ENCODE measurements at places on chromosomes 2 and 18.

DNA sequence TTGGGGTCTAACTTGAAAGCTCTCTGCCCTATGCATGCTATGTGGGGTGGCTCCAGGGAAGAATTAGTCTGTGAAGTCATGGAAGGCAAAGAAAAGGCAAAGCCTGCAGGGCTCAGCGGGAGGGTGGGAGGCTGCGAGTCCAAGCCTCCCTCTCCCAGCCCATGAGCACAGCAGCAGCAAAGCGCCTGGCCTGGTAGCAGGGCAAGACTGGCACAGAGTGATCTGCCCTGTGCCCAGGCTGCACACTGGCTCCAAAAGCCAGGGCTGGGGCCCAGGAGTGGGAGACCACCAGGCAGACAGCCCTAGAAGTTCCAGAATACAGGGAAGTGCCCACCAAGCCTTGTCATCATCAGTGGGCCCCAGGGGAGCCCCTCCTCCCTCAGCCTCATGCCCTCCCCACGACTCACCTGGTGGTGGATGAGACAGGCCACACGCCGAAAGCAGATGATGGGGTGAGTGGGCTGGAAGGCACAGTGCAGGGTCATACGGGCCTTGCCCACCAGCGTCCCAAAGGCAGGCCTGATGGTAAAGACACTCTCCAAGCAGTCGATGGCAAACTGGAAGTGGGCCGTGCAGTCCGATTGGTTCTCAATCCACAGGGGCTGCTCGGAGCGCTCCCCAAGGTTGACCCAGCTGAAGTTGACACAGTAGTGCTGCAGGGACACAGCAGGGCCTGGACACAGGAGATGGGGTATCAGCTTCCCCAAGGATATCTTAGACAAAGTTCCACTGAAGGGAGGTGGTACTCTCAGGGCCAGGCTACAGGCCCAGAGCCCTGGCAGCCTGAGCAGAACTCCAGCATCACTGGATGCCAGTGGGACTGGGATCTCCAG lies 12.1 kb downstream of the CFAP65 start:
- no peak for DNase-seq

- no peak for DNase-seq
Measured at GRCh38 chr2:136122661-136123060, 4.7 kb upstream of the CXCR4 start.

- no peak for DNase-seq
Measured at GRCh38 chr18:614193-614592, 17.4 kb downstream of the CLUL1 start.

GRCh38 chr2:70978341-70979179 lies at the start of gene ANKRD53:
Gene ANKRD53, plus strand, starts transcription at chr2:70978630. Its CDS starts 16 bp downstream, at chr2:70978646.
- no peak for DNase-seq

GRCh38 chr2:217256251-217256650 lies 396.4 kb upstream of the TNP1 start:
- DNase-seq: no peak

DNA sequence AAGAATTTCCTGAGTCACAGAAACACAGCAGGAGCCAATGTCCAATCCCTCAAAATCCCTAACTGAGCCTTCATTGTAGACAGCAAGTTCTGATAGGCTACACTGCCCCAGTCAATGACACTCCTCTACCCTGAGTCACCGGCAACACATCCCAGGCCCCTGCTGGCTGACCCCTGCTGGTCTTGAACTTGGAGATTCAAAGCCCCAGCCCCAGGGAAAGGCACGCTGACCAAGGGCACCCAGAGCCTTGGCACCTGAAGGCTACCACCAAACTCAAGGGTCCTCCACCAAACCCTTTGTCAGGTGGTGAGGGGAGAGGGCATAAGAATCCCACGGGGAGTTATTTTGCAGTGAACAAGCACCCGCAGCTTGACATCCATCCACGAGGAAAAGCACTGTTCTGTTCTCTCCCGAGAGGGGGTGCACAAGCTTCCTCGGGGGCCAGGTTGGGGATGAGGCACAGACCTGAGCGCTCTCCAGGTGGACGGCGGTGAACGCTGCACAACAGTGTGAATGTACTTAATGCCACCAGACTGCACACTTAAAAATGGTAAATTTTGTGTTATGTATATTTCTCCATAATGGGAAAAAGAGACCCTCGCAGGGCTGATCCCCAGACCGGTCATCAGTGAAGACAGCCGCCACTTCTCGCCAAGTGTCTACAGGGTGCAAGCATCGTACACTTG lies 46.9 kb downstream of the TFCP2L1 start:
- no peak for DNase-seq

DNA sequence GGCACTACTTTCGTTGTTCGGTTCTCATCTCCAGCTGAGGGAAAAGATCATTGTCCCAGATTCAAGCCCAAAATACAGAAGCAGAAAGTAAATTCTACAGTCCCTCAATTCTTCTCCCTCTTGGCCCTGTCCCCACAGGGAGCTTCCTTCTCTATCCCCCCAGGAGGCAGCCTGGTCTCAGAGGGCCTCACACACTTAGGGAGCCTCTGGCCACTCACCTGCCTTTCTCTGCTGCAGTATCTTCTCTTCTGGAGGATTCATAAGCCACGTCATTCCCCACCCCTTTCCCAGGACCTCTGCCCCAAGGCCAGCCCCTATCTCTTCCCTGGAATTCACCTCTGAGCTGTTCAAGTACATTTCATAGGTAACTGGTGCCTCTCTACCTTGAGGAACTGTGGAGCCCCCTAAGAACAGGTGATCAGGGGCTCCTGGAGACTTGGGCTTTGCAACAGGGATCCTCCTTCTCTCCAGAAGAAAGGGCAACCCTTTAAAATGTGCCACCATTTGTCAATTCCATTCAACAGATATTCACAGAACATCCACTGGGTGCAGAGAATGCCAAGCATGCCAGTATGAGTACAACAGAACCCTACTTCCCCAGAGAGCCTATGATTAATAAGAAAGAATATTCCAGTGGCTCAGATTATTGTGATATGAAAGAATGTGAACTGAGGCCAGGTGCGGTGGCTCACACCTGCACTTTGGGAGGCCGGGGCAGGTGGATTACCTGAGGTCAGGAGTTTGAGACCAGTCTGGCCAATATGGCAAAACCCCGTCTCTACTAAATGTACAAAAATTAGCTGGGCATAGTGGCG lies 72.9 kb downstream of the CIB4 start:
- no peak for DNase-seq

DNA sequence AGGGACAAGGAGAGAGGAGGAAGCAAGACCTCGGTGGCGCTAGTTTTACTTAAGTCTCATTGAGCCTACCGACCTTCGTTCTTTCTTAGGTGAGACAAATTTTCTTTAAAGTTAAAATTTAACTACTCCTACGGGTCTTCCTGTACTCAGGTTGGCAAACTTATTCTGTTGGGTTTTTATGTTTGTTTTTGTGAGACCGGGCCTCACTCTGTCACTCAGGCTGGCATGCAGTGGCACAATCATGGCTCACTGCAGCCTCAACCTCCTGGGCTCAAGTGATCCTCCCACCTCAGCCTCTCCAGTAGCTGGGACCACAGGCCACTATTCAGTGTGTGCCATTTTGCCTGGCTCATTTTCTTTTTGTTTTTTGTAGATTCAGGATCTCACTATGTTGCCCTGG lies 189.0 kb downstream of the TNS1 start:
- DNase-seq: no peak

- DNase-seq: no peak
Measured at GRCh38 chr18:54769526-54770464, 58.5 kb upstream of the RAB27B start.

DNA sequence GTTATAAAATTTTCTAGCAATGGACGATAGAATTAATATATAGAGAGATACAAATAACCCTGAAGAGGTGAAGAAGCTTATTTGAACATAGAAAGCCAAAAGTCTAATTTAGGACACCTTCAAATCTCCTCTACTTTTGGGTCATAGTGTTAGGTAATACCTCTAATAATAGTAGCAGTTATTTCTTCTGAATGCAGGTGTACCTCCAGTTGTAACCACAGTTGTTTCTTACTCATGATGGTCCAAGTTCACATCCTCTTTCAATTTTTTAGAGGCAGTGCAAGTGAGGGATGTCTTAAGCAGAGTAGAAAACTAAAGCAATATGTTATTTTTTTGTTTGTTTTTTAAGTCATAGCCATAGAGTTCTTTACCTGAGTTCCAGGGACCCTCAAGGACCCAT lies 429.5 kb downstream of the CCDC85A start:
- DNase-seq: no peak

GRCh38 chr2:237581751-237582746 lies 8.5 kb downstream of the RAB17 start:
- DNase-seq: no peak

- no peak for DNase-seq
Measured at GRCh38 chr18:57807336-57808117, 4.4 kb upstream of the ATP8B1 start.

GRCh38 chr18:79690071-79690470 lies 10.5 kb downstream of the CTDP1 start:
- no peak for DNase-seq

DNA sequence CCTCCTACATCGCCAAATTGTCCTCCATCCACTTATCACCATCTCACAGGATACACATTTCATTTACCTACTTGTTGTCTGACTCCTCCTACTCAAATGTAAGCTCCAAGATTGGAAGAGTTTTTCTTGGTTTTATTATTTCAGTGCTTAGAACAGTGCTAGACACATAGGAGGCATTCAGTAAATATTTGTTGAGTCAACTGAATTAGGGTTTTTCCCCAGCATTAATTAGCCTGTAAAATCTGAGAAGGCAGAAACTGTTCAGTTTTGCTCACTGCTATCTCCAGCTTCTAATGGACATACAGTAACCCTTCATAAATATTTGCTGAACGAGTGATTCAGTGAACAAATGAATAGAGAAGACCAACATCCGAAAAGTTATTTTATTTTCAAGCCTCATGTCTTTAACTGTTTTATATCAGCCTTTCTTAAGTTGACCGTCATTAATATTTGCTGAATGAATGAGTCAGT lies 800 bp downstream of the TTC21B start:
- no peak for DNase-seq

DNA sequence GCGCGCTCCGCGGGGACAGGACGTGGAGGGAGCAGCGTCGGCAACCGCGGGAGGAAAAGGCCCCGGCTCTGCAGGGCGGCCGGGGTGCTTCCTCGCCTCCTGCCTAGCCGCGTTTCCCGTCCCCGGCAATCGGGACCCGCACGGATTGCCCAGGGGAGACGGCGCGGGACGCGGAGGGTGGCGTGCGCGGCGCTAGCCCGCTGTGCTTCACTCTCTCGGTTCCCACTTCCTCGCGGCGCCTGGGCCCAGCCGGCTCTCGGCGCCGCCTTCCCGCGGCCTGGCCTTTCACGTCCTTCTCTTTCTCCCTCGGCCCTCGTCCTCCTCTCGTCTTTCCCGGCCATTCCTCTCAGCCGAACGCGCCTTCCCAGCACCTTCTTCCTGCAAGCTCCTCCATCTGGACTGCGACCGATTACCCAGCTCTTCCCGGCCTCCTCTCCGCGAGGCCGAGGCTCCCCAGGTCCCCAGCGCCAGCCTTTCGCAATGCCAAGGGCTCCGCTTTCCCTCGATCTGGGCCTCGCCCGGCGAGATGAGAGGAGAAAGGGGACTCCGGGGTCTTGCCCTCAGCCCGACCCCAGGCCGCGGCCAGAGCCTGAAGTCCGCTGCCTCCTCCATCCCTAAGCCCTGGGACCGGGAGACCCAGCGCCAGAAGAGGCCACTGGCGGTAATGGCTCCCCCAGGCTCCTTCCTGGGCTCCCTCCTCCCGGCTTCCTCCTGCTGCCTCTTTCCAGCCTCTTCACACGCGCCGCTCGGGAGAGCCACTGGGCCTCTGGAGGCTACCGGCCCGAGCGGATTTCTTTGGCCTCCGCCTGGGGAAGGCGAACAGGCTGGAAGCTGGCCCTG lies 34.3 kb upstream of the ATP6V1B1 start:
- no peak for DNase-seq

DNA sequence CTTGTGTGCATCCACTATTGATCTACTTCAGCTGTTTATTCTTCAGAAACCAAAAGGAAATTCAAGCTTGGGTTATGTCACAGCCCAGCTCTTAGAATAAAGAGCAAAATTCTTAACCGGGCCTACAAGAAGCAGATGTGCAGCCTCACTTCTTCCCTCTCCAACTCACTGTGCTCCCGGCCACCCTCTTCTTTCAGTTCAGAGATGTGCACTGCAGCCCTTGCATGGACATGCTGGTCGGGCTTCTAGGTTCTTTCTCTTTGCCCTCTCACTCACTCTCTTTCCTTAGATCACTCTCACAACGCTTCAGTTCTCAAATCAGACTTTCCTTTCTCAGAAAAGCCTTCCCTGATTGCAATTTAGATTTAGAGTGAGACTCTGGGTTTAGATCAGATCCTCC lies 104.1 kb downstream of the CHN1 start:
- DNase-seq: no peak

- DNase-seq: no peak
Measured at GRCh38 chr2:9462313-9462712, 12.0 kb upstream of the IAH1 start.

- DNase-seq: no peak
Measured at GRCh38 chr2:26401739-26402541, at the start of gene DRC1. Gene DRC1, plus strand, starts transcription at chr2:26401920. Its CDS starts 70 bp downstream, at chr2:26401990.

- no peak for DNase-seq
Measured at GRCh38 chr18:36381075-36381474, 83.6 kb downstream of the FHOD3 start.

DNA sequence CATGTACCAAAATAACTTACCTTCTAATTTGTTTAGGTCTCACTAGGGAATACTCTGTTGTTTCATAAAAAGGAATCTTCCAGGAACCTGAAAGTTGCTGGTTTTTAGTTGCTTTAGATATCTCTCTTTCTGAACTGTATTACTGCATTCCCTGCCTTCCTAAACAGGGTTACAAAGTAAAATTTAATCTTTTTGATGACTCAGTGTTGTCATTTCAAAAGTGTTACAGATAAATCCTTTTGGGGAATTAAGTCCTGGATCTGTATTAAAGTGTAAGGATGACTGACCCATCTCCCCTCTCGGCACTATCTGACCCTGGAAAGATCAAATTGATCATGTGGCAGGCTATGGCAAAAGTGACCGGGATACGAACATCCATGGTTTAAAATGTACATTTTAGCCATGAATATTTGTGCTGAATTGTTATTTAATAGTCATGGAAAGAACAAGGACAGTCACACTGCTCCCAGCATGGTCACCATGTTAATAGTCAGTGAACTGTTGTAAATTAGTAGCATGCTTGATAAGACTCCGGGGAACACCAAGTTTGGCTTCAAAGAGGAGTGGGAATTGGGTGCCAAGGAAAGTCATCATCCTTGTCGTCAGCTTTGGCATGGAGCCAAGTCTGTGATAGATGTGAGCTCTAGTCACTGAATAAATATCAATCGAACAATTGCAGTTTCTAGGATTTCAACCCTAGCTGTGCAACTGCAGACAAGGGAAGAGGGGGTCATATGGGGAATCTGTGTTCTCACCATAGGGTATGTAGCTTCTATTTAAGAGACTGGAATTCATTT lies 4.2 kb downstream of the PLEKHA3 start:
- DNase-seq: no peak

DNA sequence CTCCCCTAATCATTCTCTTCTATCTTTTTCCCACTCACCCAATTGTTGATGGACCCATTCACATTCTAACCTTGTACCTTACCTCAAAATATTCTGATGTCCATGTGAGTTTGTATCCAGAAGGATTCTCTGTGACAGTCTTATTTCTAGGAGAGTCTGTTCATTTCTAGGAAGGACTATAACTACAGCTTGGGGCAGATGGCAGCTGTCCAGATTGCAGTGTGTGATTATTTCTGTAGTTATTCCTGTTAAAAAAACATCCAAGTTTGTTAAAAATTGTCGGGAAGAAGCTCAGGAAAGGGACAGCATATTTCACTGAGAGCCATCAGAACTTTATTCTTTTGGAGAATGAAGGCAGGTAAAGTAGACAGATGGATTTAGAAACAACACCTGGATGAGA lies 142.6 kb downstream of the RAPGEF4 start:
- no peak for DNase-seq

- no peak for DNase-seq
Measured at GRCh38 chr2:112625474-112626114, 20.1 kb upstream of the SLC20A1 start.

GRCh38 chr2:16477648-16478047 lies 188.0 kb downstream of the CYRIA start:
- DNase-seq: no peak
